ENCODE measurements at places on chromosomes 3 and 15.
A peak's percentile ranks its signal among the peaks of the same experiment; 100 is the strongest.

- no peak for DNase-seq
These were observed 15.1 kb downstream of the CLDN1 start for GRCh38 chr3:190307164-190307545.

- no peak for DNase-seq
These were observed 1.4 kb downstream of the ARL14 start for GRCh38 chr3:160678292-160678842.

DNA sequence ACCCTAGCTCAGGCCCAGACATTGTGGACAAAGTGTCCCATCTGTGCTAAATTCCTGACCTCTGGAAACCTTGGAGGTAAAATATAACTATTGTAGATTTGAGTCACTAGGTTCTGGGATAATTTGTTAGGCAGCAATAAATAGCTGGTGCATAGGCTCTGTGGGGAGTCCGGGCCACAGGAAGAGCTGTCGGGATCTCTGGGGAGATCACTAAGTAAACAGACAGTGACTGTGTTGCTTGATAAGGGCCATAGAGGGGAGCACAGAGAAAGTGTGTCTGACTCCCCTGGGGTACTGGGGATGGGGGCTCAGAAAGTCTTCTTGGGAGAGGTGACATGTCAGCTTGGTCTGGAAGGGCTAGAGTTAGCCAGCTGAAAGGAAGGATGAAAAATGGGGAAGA, 37.7 kb upstream of the MRPS22 start:
- DNase-seq = no peak

DNA sequence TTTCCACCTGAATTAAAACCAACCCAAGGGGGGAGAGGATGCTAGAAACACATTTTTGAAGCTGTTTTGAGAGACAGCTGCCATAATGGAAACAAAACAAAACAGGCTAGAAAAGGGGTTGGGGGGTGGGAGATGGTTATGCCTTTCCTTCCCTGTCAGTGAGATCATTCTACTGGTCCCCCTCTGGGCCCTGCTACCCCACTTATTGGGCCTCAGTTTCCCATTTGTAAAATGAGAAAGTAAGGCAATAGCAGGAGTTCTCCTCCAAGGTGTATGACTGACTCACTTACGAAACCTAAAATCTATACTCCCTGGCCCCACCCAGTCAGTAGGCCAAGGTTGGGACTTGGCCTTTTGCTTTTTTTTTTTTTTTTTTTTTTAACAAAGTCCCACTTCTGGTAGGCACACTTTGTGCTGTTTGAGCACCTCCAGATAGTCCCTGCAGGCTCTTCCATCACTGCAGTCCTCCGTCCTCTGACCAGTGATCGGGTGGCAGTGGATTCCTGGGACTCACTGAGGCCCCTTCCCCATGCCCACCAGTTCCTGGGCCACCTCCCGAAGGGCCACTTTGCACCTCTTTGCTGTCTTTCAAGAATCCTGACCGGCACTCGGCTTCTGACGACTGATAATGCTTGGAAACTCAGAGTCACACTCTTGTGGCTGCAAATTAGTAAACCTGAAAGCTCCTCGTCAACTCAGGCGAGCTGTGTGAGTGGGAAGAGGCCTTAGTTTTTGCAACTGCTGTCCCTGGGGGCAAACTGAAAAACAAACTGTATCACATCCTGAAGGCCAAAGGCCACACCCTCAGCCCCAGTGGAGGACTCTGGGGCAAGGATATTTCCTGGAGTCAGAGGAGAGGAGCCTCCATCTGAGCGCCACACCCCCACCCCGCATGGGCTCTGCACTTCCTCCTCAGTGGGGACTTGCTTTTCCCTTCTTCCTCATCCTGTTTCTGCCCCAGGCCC, 6.7 kb upstream of the PSTPIP1 start:
- peak; percentile 24 for DNase-seq

- no peak for DNase-seq
These were observed 976 bp upstream of the NUP210 start for GRCh38 chr3:13420831-13421765.

- no peak for DNase-seq
These were observed 32.2 kb downstream of the HGD start for GRCh38 chr3:120649830-120650233.

Data from pons (tissue), 1 donor.